Epithelial cell of esophagus (primary cell): ENCODE measurements at places on chromosomes 3 and 15.

DNA sequence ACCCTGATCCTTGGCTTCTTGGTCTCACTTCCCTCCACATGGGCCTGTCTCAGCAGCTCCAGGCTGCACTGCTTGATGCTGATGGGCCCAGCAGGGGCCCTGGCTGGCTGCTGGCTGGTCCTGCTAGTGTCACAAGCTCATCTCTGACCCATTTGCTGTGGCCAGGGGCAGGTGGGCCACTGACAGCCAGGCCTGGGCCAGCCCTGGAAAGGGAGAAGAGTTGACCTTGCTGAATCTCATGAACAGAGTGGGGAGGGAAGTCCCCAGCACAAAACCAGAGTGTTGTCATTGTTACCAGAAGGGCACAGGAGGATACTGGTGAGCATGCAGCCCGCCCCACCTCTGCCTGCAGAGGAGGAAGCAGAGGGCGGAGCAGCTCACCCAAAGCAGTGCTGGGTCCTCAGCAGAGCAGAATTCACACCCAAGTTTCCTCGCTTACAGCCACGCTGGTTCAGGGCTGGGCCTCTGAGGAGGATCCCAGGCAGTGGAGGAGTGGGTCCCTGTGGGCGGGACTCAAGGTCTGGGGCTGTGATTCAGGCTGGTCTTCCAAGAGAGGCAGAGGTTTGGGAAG, 7.6 kb upstream of the KLF15 start:
- no peak for DNase-seq

DNA sequence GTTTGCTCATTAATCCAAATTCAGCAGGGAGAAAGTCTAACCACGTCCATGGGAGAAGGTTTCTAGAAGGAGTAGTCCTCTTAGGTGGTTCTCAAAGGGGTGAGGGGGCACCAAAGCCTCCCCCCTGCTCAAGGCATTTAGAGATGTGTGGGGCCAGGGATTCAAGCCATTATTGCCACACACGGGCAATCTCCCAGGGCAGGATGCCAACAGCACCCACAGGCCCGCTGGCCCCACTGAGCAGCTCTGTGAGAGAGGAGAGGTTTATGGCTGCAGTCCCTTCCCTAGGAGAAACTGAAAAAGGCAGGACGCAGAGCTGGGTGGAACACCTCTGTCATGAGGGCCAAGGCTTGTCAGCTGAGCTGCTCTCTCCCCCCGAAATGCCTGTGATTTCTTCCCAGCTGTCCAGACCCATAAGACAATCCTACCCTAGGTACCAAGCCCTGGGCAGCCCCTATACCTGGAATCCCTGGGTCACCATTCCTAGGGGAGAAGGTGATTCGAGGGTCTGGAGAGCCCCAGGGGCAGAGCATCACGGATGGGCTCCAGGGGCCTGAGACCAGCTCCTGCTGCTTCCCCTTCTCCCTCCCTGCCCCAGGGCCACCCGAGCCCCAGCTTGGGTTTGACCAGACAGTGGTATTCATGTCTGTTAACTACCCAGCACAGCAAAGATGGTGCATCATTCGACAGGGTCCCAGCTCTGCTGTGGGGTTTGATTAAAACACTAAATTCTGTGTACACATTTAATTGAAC, 39.0 kb downstream of the WHAMM start:
- DNase-seq: no peak

DNA sequence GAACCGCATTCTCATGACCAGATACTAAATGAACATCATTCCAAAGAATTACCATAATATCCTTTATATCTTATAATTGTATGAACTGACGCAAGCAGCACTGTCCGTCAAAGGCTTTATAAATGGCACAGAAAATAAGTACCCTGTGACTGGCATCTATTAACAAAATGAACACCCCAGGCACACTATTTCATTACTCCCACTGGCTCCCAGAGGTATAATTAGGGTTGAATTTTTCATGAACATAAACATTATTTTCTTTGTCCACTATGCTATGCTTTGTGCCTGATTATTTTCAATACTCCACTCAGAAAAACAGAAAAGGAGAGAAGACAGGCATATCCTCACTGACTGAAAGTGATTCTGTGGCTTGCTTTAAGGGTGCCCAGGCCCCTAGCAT, 71.1 kb downstream of the LYZL4 start:
- no peak for DNase-seq

- no peak for DNase-seq
These were observed 4.3 kb downstream of the SLC6A20 start for GRCh38 chr3:45792036-45792435.

GRCh38 chr3:119293105-119293870, 895 bp upstream of the ARHGAP31 start:
- no peak for DNase-seq

DNA sequence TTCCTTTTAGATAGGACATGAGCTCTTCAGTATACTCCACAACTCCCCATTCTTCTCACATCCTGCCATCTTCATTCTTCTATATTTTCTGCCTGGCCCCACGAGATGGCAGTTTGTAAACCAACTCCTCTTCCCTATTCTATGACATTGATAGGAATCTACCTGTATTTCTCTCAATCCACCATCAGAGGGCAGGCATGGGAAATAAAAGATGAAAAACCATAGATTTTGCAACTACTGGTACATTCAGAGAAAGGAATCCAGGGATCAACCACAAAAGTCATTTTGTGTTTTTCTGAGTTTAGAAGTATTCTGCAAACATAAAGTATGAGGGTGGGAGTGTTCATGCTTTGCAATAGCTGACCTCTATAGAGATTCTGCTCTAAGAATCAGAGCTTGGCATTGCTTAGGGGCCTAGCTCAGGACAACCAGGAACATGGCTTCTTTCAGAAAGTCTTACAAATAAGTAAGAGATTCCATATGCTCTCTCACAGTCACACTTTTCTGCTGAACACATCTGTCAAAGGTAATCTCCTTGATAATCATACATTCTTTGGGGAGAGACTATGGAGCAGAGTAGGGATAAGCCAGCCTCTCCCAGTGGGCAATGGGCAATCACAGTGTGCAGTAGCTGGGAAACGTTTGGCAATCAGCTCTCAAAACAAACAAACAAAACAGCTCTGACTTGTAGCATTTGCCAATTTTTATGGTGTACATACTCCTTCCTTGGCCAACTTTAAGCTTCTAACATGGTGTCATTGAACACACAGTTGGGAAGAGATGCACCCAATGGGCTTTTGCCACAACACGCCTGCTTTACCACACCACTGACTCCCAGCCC, 43.1 kb upstream of the SLC25A36 start:
- peak; percentile 68 for DNase-seq

DNA sequence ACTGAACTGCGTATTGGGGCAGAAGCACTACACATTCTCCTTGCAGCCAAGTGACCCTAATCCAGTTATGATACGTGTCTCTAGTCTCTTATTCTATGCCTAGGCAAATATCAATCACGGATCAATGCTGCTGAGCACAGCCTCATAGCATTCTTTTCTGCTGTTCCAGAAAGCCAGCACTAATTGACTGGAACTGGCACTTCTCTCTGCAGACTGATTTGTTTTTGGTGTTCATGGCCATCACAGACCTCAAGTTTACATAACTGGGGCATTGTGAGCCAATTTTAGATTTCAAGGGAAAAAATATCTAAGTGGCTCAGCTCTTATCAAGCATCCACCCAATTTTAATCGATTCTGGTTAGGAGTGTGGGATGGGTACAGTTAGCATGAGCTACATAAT, 37.9 kb downstream of the GLDN start:
- no peak for DNase-seq

- DNase-seq: peak; percentile 39
These were observed 1.9 kb downstream of the VGLL4 start for GRCh38 chr3:11641683-11642430.

DNA sequence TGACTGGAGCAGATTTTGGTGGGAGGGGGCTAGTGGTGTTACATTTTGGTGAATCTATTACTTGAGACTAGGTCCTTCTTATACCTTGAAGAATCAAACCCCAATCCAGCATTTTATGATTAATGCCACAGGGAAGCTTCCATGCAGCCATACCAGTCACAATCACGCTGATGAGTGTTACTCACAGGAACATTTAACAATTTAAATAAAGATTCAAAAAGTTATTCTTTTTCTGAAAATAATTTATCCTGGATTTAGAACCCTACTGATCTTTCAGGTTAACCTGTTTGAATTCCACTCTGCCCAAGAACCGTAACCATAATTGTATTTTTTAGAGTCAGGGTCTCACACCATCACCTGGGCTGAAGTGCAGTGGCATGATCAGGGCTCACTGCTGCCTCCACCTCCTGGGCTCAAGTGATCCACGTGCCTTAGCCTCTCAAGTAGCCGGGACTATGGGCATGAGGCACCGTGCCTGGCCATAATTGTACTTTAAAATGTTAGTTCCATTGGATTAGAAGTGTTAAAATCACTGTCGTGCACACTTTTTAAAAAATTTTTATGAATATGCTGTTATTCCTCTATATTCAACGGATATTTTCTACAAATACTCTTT, 929 bp upstream of the MTMR10 start:
- peak; percentile 39 for DNase-seq

DNA sequence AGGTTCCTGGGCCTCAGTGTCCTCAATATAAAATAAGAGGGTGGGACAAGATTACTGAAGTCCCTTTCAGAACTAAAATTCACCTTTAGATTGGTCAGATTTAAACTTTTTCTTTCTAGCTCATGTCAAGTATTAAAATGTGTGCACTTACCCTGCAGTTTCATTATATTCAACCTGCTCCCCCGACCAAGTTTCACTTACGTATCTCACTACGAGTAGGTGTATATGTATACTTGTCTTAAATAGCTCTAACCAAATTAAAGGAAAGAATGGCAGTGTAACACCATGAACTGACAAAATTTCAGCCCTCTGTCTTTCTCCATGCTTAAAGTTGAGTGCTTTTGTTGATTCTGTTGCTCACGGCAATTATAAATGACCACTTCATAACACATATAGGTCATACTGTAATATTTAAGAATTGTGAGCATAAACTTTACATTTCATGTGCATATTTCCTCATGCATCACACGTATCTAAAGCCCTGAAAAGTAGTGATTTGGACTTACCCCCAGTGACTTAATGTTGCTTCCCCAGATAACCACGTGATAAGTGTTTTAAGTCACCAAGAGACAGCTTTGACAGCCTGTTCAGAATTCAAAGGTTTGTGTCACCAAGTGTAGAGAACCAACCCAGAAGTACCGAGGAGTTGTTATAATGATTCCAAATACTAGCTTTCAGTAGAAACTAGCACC, 70.0 kb downstream of the PGPEP1L start:
- DNase-seq: no peak

DNA sequence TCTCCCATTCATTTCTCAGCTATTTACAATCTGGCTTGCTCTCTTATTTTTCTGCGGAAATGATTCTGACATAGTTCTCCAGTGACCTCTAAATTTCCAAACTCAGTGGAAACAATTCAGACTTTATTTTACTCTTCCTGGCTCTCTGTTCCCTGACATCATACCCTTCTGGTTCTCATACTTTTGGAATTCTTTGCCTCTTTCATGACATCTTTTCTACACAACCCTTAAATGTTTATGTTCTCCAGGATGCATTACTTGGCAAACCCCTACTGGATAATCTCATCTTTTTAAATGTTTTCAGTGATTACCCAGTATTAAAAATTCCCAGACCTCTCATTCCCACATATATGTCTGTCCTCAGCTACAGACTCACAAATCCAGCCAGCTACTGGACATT, 23.9 kb upstream of the PLSCR4 start:
- no peak for DNase-seq

- peak; percentile 99 for DNase-seq
These were observed 268.3 kb downstream of the UACA start for GRCh38 chr15:70494852-70495571.

GRCh38 chr15:83612898-83613635, 40.9 kb upstream of the ADAMTSL3 start:
- no peak for DNase-seq

GRCh38 chr3:190345027-190345821, 23.0 kb upstream of the CLDN1 start:
- peak; percentile 98 for DNase-seq

GRCh38 chr3:156826144-156826895, at the start of gene LEKR1:
TSS of gene LEKR1 (plus strand) at chr3:156826353. CDS start at chr3:156829330, 2,977 bp downstream.
- DNase-seq: peak; percentile 94

GRCh38 chr15:70127770-70128413, 30.2 kb upstream of the TLE3 start:
- peak; percentile 9 for DNase-seq

DNA sequence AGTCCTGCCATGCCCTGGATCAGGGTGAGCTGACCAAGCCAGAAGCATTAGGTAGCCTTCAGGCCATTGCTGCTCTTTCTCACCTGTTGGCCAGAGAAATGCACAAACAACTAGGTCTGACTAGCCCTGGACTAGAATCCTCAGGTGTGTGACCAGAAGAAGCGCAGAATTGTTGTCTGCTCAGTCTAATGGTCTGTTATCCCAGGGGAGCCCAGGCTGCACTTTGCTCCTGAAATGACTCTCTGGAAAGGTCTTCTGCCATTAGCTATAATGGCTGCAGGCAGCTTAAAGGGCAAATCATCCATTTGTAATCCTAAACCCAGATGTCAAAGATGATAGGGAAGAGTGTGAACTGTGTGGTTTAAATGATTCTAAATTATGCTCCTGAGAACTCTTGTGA, 246.1 kb downstream of the NFKBIZ start:
- DNase-seq: no peak

DNA sequence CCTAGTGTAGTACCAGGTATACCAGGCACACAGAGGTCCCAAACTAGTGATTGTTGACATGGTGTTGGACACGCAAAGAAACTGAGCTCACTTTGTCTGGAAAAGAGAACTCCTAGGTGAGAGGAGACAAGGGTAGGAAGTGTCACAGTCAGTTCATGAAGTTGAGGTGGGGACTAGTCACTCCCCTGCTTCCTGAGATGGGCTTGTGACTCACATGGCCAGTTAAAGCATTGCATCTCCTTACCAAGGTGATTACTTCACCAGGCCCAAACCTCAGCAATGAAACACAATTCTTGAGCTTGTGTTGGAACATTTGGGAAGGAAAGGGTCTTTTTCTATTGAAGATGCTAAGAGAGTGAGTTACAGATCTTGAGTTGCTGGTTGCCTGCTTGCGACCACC, 49.2 kb upstream of the RAD18 start:
- peak; percentile 36 for DNase-seq

DNA sequence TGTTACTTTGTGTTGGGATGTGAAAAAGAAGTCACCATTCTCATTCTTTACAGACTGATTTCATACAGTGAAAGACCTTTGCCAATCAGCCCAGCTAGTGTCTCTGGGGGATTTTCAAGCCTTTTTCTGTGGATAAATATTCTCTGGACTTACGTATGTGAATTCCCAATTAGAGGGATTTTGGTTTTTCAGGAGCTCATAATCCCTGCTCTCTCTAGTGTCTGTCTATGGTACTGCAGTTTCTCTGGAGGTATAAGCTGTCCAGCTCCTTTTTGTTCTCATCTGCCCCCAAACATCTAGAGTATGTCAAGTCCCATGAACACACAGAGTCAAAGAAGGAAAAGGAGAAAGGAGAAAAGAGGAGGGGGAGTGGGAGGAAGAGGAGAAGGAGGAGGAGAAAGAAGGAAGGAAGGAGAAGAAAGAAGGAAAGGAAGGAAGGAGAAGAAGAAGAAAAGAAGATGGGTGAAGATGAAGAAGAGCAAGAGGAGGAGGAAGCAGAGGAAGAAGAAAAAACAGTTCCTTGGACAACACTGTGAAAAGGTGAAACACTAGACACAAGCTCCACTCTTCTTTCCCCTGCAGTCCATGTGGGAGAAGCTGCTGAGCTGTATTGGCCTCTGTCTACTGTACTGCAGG, 218.6 kb downstream of the GREM1 start:
- DNase-seq: peak; percentile 51

- peak; percentile 89 for DNase-seq
These were observed 310.2 kb downstream of the SATB1 start for GRCh38 chr3:18114894-18115293.

- DNase-seq: no peak
These were observed 162.2 kb downstream of the PLD1 start for GRCh38 chr3:171648069-171648468.
